ENCODE measurements at places on chromosomes 11 and 22.

DNA sequence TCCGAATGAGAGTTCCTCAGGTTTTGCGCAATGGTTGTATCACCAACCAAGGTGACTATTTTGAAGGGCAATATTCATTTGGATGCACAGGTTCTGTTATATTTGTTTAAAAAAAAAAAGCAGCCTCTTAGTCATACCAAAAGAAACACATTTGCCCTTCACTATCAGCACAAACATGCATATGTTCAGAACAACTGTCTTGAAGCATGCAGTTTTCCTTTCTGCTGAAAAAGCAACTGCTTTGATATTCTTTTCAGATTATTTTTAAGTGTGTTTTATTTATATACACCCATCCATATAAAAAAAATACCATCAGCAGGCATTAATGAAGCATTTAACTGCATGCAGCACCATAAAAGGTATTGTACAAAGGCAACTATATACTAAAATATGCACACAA lies 67.8 kb downstream of the RBFOX2 start:
- no peak for DNase-seq

GRCh38 chr11:79412761-79413160 lies 28.1 kb downstream of the TENM4 start:
- DNase-seq = no peak

DNA sequence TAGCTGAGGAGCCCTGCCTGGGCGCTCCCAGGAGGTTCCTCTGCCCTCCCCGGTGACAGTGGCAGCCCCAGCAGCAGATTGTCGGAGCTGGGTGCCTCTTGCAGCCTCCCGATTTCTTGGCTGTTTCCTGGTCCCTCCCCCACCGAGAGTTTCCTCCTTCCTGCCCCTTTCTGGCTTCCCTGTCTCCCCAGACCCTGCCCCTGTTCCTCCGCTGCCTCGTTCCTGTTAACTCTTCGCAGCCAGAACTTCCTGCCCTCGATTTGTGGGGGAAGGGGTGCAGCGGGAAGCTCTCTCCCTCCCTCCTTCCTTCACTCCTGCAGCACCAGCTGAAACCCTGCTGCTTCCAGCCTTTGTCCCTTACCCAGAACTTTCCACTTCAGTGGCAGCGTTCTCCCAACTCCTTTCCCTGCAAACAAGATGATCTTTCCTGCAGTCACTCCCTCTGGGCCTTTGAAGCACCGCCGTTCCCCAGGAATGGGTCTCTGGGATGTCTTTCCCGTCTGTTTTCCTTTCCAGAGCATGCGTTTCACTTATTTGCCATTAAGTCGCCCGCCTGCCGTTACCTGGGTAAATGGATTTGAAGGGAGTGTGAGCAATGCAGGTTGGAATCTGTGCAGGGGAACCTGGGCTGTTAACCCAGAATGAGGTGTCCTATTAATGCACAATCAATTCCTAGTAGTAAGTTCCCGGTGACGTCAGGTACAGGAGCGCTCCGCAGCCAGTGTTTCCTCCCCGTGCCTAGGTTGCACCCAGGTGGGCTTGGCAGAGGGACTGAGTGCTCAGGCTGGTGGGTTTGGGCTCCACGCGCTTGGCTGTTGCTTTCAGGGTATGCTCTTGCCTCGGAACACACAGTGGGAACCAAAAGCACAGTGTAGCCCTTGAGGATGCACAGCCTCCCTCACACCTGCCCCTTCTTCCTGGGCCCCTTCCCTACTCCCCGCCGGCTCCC lies 4.3 kb downstream of the GRK2 start:
- no peak for DNase-seq

GRCh38 chr11:109849946-109850345 lies 243.2 kb upstream of the ZC3H12C start:
- DNase-seq = no peak

GRCh38 chr22:19845054-19845722 lies 9.5 kb downstream of the GNB1L start:
- no peak for DNase-seq

DNA sequence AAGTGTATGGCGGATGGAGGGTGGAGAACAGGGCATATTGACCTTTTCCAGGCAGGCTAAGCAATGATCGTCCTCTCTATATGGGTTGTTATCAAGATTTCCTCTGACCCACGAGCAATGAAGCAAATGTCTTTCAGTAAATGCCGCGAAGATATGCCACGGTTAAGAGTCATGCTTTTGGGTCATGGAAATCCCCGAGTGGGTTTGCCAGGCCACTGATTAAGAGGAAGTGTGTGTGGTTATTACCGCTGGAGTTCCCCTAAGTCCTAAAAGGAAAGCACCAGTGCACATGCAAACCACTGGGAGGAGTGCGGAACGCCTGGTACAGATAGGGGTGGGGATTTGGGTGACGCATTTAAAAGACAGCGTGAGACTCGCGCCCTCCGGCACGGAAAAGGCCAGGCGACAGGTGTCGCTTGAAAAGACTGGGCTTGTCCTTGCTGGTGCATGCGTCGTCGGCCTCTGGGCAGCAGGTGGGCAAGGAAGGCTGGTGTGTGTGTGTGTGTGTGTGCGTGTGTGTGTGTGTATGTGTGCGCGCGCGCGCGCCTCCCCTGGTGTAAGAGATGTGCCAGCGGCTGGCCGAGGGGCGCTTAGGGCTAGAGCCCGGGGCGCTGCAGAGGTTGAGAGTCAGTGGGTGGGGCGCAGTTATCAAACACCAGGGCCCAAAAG lies at the start of gene BIRC3:
TSS of gene BIRC3 (plus strand) at position 386 of the 669 bp plus-strand sequence. CDS start 7,026 bp downstream, outside the sequence.
- peak; percentile 99 for DNase-seq

Measured in MM.1S (cell line).